OCI-M1 (cell line): ENCODE measurements at places on chromosomes 7 and 10.

DNA sequence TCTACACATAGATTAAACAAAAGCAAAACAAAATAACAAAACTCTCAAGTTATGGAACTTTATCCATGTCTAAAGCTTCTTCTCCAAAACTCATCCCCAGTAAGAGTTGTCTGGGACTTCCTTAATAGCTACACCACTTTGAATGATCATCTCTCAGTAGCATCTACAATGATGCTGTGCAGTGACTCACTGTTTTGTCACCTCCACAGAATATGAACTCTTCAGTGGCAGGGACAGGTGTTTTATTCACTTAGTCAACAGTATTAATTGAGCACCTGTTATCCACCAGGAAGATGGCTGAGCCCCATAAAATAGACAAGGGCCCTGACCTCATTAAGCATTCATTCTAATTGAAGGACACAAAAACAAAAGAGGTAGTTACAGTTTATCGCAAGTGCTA is 350.7 kb downstream of the ELMO1 start:
- DNase-seq = no peak

- DNase-seq = peak; percentile 29
These were observed 648.3 kb downstream of the TNS3 start for GRCh38 chr7:46933596-46933995.

GRCh38 chr10:77984986-77985385 is 44.3 kb downstream of the POLR3A start:
- no peak for DNase-seq

- DNase-seq = no peak
These were observed 39.0 kb downstream of the STK17A start for GRCh38 chr7:43621729-43622448.

- no peak for DNase-seq
These were observed 36.6 kb downstream of the PRKAG2 start for GRCh38 chr7:151840088-151840910.

- no peak for DNase-seq
These were observed 2.8 kb downstream of the SP8 start for GRCh38 chr7:20783700-20784387.

DNA sequence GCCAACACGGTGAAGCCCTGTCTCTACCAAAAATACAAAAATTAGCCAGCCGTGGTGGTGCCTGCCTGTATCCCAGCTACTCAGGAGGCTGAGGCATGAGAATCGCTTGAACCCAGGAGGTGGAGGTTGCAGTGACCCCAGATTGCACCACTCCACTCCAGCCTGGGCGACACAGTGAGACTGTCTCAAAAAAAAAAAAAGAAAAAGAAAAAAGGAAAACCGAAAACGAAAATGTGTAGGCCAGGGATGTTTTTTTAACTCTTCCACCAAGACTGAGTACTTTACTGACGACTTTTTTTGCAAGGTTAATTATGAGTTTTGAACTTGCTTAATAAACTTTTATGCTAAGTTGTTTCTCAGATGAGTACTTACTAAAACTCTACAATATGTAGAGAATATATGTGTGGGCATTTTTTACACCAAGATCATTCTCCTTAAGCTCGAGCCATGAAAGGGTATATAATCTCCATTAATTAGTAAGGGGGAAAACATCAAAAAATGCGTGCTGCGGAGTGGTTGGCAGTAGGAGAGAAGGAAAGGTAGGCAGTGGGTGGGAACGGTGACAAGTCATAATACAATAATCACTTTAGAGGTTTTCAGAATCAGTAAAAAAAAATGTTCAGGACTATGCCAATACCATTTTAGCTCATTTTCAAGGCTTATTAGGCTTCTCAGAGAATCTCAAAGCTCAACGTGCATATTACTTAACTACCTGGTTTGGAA is 8.6 kb upstream of the ADRB1 start:
- DNase-seq = no peak

DNA sequence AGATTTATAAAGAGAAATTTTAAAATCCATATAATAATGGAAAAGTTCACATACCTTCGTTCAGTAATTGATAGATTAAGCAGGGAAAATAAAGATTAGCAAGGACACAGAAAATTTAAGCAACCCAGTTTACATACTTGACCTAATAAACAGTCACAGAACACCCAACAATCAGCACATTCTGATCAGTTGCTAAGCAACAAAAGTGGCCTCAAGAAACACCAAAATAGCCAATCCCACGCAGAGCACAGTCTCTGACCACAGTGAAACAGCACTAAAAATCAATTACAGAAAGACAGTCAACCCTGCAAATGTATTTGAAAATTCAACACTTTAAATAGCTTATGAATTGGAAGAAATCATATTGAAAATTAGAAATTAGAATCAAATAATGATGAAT is 39.3 kb upstream of the DRGX start:
- peak; percentile 2 for DNase-seq
